DMS 273 treated with DMSO at 0.1 percent for 48 hours (cell line): ENCODE measurements at places on chromosomes 2 and 18.

DNA sequence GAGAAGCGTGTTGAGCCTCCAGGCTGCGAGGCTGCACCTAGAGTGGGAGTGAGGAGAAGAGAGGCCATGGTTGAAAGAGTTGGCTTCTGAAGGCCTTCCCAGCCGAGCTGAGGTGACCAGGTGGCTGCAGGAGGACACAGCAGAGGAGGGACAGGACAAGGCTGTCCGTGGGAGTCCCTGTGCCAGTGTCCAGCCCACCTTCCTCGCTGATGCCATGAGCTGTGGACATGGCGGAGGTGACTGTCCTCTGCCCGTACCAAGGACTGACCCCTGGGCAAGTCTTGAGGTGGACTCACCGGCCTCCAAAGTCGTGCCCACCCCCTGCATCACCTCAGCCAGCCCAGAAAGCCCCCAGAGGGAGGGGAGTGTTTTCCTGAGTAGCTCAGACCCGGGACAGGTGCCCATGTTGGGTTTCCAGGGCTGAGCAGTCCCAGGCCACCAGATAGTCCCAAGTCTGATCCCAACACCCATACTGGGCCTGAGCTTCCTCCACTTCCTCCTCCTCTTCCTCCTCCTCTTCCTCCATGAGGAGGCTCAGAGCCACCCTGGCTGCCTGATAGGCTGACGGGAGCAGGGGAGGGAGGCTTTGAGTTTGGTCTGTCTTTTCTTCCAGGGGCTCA lies 43.0 kb upstream of the FOSL2 start:
- DNase-seq = no peak

- no peak for DNase-seq
Measured at GRCh38 chr2:41878716-41879234, 169.0 kb upstream of the PKDCC start.

- no peak for DNase-seq
Measured at GRCh38 chr18:3794537-3795348, 344.8 kb downstream of the TGIF1 start.

DNA sequence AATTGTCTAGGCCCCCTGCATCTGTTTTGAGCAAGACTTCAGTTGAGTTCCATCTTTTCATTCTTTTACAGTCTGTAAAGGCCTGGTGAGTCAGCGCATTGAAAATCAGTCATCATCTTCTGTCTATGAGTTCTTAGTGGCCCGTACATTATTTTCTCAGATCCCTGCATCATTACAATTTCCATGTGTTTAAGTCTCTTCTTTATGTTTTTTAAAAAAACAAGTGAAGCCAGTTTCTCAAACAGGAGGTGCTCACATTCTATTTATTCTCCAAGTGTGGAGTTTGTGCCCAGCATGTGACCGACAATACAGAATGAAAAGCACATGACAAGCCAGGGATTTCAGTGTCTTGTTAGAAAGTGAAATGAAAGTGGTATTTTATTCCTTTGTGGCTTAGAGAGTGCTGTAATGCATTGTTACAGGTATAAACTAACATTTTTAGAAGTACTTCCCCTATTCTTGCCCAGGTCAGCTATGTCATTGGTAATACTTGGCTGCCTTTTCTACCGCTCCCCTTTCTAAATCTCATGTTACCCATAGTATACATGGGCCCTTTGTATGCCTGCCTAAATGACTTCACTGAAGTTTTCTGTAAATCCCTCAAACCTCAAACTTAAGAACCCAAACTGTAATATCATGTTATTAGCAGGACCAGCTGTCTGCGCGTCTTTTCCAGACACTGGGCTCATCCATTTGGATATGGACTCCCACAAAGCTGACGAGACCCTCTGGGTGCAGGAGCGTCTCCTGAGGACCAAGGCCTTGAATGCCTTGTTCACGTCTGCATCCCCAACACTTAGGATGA lies 67.6 kb downstream of the FEZ2 start:
- DNase-seq = no peak

DNA sequence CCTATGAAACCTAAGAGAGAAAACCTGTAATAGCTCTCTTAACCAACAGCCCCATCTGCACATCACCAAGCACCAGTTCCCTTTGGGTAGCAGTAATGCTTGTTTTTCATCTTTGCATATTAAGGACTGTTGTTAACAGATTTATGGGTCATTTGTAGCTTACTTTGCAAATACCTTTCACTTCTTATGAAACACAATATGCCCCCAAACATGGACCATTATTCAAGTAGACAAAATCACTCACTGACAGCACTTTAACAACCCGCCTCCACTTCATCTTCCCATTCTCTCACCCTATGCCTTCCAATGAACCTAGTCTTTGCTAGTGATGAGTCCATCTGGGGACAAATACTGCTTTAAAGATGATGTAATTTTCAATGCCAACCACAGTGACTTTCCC lies 64.4 kb downstream of the GFPT1 start:
- no peak for DNase-seq

DNA sequence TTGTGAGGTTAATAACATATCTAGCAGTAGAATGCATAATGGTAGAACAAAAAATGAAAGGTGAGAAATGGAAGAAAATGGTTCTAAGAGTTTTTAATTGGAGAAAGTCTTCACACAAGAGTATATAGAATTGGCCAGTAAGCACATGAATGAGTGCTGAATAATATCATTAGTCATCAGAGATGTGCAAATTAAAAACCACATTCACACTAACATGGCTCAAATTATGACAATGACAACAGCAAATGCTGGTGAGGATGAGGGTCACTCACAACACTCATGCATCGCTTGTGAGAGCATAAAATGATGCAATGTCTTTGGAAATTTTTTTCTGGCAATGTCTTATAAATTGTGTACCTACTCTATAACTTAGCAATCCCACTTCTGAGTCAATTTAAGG lies 1355.4 kb upstream of the ACVR2A start:
- no peak for DNase-seq

DNA sequence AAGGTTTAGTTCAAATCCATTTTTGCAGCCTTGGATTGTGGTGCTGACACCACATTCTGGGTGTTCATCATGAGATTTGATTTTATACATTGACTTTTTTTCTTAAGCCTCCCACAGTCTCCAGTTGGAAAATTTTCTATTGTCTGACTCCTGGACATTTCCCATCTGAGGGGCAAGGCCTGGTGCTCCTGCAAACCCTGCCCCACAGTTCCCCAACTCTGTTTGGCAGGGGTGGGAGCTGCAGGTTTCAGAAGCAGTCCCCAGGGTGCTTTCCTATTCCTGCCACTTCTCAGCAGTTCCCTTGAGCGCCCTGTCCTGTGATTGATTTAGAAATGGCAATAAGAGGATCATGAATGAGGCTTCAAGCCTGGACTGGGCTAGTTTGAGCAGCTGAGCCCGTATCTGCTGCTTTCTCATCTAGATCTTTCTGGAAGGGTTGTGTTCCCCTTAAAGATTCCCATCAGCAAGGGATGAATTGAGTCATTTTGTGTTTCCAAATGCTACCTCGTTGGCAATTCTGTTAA lies 77.0 kb downstream of the CIB4 start:
- no peak for DNase-seq

GRCh38 chr2:98558852-98559530 lies 49.3 kb downstream of the COA5 start:
- DNase-seq = no peak

- no peak for DNase-seq
Measured at GRCh38 chr18:12417687-12418086, 10.0 kb downstream of the PRELID3A start.

DNA sequence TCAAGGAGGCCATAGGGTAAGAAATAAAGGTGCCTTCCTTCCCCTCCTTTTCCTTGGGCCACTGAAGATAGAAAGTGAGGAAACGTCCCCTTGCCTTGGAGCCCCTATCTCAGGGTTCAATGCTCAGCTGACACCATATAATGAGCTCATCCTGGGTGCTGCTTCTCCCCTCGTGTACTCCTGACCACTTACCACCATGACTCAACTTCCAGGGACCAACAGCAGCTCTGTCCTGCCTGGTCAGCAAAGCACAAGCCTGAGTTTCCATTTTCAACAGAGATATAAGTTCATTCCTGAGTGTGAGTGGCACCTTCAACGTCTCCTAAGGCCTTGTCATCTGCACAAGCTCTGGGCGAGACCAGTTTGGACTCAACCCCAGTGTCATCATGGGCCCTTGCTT lies 151.2 kb downstream of the CAPN13 start:
- no peak for DNase-seq

DNA sequence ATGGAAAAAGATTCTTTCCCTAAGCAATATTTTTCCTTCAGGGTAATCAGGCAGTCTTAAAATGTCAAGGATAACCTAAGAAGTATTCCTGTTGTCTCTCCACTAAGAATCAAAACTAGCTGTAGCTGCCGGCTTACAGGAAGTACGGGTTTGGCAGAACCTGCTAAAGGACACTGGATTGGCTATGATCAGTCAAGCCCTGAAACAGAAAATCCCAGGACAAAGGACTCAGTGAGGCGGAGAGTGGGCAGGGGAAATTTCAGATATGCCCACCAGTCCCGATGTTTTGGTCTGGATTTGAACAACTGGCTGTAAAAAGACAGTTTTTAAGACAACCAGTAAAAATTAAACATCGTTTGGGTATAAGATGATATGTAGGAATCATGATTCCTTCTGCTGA lies 155.7 kb downstream of the HDAC4 start:
- no peak for DNase-seq

DNA sequence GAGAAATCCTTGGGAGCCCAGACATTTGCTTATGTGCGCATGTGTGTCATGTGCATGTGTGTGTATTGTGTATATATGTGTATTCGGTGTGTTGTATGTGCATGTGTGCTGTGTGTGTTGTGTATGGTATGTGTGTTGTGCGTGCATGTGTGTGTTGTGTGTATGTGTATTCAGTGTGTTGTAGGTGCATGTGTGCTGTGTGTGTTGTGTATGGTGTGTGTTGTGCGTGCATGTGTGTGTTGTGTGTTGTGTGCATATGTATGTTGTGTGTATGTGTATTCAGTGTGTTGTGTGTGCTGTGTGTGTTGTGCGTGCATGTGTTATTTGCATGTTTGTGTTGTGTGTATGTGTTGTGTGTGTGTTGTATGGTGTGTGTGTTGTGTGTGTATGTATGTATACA lies 136.9 kb downstream of the SH3RF3 start:
- DNase-seq = no peak

DNA sequence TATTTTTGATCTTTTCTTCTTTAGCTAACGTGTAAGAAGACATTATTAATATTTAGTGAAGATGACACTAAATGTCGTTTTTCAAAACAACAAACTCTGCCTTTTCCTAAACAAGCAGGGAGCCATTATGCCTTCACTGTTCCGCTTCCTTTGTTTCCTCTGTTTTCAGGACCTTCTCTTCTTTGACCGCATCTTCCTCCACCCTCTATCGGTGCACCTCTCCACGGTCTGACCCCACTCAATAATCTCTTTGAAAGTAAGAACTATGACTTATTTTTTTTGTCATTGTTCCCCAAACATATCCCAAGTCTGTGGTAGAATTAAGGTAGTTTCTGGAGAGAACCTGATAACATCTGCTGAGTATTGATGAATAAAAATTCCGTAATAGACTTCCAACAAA lies 5.8 kb upstream of the SCN1A start:
- no peak for DNase-seq

DNA sequence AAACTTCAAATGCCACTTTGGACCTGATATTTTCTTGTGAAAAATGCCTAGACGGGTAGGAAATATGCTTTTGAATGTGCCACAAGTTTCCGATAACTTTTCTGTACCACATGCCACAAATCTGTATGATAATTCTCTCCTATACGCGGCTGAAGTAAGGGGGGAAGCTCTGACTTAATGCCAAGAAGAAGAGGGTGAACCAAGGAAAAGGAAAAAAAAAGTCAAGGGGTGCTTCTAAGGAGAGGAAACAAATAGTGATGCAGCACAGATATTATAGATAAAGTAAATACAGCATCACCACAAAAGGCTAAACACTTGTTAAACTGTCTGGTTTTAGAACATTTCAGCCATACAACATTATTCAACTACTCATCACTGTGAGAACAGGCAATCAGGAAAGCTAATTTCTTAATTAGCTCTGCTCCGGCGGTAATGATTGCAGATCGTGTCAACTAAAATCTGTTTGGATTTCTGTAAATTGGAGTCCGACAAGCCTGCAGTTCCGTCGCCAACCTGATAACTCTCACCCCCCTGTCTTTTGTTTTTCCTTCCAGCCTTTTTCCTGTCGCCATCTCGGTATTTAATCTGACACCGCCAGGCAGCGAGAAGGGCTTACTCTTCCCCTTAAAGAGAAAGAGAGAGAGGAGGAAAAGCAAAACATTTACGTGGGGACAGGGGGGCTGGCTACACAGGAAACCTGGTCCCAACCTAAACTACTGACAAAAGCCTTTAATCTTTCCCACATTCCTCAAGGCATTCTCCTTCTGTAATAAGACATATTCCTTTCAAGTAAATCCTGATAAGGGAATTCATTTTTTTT lies 67.5 kb downstream of the ZEB2 start:
- DNase-seq = no peak

GRCh38 chr18:33469699-33470098 lies 29.2 kb upstream of the CCDC178 start:
- no peak for DNase-seq

DNA sequence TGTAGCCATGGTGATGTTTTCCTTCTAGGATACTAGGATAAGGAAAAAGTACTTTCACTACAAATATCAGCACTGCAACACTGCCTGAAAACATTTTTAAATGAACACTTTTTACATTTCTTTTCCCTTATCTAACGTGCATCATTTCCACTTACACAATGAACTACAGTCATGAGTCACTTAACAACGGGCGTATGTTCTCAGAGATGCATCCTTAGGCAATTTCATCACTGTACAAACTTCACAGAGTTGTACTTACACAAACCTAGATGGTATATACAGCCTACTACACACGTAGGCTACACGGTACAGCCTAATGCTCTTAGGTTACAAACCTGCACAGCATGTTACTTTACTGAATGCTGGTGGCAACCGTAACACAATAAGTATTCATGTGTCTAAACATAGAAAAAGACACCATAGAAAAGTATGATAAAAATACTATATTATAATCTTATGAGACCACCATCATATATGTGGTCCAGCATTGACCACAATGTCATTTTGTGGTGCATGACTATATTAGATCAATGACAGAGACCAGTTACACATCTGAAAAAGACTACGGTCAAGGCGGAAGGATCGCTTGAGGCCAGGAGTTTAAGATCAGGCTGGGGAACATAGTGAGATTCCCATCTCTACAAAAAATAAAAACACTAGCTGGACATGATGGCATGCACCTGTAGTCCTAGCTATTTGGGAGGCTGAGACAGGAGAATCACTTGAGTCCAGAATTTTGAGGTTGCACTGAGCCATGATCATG lies 39.8 kb downstream of the WDR33 start:
- DNase-seq = no peak

- peak; percentile 49 for DNase-seq
Measured at GRCh38 chr18:35122586-35123224, 81.5 kb downstream of the MAPRE2 start.
